ENCODE measurements at places on chromosomes 4 and X.

DNA sequence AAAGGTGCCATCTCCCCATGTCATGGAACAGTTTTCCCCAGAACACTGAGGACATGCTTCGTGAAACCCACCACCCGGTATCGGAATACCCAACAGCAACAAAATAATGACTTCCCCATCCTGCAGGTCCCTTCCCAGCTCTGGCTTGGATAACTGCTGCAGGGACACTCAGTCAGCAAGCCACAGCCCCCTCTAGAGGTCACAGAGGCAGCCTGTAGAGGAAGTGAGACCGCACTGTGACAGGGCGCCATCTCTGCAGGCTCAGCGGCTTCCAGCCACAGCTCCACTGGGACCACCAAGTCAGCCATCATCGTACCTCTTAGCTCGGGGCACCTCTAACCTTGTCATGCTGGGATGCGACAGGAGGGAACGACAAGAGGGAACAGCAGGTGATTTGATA, 315.9 kb downstream of the LDB2 start:
- no peak for DNase-seq

DNA sequence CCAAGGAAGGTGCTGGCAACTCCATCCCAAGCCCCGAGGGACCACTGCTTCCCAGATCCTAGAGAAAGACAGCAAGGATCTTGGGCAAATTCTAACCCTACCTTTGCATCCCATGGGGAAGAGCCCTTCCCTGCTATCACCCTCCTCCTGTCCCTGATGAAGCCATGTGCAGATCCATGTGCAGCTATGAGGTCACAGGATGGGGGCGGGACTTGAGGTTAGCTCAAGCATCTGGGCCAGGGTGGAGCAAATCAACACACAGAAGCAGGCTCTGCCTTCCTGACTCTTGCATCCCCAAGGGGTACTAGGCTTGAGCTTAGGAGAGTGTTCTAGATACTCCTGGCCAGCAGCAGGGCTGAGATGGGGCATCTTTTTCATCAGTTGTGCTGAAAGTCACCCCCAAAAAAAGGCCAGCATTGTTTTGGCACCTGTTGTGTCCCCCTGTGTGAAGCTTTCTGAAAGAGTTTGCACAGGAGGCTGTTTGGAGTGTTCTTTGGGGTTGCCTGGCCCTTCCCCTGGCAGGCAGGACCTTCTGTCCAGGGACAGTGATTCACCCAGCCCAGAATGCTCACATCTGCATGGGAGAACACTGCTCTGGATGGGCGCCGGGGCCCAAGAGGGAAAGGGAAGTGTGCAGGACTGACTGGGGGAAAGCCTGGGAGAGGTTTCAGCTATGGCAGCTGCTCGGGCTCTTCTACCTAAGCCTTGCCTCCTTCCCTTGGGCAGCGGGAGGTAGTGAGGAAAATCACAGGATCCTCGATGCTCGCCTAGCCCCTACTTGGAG, 50.8 kb downstream of the PRPS1 start:
- DNase-seq, result peak; percentile 41

DNA sequence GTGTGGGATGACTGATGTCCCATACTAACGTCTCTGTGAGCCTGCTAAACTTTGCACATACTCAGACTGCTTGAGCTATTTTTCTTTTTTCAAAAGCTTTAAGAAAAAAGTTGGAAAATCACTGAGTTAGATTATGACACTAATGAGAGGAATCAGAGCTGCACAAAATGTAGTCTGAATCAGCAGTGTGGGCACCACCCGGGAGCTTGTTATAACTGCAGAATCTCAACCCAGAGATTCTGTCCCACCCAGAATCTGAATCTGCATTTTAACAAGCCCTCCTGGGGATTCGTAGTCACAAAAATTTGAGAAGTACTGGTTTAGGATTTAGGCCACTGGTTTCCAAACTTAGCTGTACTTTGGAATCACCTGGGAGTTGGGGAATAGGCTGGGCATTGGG, 102.1 kb upstream of the MID1IP1 start:
- DNase-seq, result no peak

DNA sequence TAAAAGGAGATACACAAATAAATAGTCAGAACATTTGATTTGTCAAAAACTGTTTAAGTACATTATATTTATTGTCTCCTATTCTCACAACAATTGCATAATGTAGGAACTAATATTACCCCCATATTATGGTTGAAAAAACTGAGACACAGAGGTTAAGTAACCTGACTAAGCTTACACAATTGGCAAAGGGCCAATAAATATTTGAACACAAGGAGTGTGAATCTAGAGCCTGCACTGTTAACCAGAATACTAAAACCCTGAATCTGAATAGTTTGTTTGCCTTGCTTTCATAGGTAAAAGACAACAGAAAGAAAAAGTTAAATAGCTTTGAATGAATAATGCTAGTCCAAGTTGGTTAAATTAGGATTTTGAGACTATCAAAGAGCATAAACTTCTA, 55.2 kb downstream of the IL13RA2 start:
- DNase-seq, result no peak

- no peak for DNase-seq
Observed at GRCh38 chrX:45715748-45716147, 515.1 kb upstream of the DIPK2B start.

GRCh38 chr4:28621591-28621990, 1761.0 kb downstream of the STIM2 start:
- no peak for DNase-seq

- no peak for DNase-seq
Observed at GRCh38 chr4:114012749-114013148, 33.3 kb upstream of the ARSJ start.

DNA sequence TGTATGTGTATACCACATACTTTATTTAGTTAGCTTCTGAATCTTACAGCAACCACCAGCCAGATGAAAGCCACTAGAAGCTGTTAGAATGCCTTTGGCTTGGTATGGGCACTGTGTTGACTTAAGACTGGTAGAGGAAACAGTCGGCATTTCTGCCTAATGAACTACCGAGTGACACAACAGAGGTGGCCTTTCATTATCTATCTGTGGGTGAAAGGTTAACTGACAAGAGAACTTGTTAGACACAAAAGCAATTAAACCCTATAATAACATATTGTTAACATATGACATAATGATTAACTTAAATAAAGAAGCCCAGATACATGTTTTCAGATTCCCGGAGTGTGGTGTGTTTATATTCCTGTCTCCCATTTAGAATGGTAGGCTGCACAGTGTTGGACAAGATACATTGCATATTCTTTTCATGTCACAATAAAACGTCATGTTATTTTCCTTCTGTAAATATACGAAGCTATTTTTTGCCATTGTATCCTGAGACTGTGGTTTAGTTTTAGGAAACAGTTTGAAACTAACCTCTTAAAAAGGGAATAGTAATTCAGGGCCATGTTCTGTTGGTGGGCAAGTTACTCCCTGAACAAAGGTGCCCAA, 181.5 kb downstream of the SLIT2 start:
- no peak for DNase-seq

DNA sequence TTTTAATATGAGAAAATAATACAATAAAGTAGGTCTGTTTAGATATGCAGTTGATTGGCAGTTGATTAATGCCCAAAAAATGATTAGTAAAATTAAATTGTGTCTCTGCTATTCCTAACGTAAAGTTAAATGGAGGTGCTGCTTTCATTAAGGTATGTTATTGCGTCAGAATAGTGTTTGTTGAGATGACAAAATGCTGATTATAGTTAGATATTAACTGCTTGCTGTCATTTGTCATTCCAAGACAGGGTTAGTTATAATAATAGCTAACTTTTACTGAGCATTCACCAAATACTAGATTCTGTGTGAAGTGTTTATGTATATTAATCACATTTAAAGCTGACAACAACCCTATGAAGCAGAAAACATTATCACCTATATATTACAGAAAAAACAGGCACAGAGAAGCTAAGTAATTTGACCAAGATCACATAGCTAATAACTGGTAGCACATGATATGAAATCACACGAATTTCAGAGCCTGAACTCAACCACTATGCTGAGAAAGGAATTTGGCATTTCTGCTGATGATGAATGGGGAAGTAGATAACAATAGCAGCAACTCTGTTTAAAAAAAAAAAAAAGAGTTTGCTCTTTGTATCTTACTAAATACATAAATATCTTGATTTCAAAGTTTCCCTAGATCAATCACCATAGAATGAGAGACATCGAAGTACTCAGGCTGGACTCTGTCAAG, 59.7 kb upstream of the WDR44 start:
- DNase-seq, result no peak

GRCh38 chr4:88320780-88321373, 36.5 kb upstream of the PPM1K start:
- peak; percentile 1 for DNase-seq

- no peak for DNase-seq
Observed at GRCh38 chr4:180598281-180598680, 1644.9 kb upstream of the TENM3 start.

DNA sequence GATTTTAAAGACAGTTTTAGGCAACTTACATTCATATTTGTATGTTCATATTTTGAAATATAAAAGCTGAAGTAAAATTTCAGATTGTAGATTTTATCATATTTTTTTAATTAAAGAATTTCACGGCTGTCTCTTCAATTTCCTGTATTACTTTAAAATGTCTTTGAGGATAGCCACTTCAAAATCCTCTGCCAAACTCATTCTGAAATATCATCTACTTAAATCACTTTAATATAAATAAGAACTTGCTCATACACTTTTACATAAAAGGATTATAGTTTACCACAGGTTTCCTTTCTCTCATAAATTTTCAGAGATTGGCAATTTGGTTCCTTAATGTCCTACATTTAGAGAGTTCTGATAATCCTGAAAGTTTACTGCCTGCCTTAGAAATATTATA, 478.2 kb downstream of the ADGRL3 start:
- DNase-seq, result no peak

- no peak for DNase-seq
Observed at GRCh38 chr4:189362364-189362763, 578.3 kb upstream of the FRG1 start.

GRCh38 chr4:88722276-88722780, 24.7 kb upstream of the NAP1L5 start:
- DNase-seq, result no peak

GRCh38 chr4:13329963-13330362, 154.2 kb downstream of the RAB28 start:
- no peak for DNase-seq

DNA sequence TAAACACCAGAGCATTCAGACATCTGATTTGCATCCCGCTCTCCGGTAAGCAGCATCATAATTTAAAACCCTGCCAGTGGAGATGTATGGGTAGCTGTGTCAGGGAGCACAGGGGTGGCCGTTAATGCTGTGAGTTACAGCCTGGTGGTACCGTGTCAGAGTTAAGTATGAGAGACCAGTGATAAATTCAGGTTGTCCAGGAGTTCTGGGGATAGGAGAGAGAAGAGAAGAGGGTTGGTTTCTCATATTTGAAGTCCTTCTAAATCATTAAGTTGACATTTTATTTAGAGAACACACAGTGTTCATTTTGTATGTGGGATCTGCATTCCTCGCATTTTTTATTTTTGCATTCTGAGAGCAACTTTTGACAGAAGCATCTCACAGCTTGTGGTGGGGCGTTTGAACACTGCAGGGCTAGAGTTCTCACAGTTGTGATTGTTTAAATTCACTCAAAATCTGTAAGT, 157.6 kb downstream of the DCLK2 start:
- no peak for DNase-seq

- no peak for DNase-seq
Observed at GRCh38 chrX:136028383-136028984, 43.2 kb downstream of the SLC9A6 start.

DNA sequence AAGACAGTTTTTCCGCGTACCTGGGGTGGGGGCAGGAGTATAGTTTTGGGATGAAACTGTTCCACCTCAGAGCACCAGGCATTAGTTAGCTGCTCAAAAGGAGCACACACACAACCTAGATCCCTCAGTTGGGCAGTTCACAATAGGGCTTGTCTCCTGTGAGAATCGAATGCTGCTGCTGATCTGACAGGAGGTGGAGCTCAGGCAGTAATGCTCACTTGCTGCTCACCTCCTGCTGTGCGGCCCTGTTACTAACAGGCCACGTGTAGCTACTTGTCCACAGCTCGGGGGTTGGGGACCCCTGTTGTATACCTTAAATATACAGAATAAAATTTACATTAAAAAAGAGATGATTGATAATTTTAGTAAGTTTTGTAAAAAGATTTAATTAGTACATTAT, 191.5 kb downstream of the SLC7A11 start:
- no peak for DNase-seq

GRCh38 chr4:105147553-105148161, 981 bp downstream of the TET2 start:
- no peak for DNase-seq

- DNase-seq, result no peak
Observed at GRCh38 chr4:141240259-141240658, 19.6 kb downstream of the ZNF330 start.

DNA sequence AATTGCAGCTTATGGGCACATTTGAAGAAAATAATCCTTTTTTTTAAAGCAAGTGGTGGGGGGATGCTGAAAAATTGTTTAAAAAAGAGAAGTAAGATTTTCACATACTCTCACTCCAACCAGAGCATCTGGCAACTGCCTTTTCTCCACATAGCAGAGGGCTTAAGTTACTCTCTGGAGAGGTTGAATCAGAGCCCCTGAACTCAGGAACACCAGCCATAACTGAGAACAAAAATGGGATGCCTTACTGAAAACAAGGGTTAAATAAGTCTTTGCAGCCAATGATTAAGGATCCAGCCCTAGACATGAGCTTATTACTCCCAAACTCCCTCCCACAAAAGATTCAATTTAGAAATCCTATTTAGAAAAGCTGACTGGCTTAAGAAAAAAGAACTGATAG, 27.5 kb downstream of the CASK start:
- DNase-seq, result no peak

- DNase-seq, result no peak
Observed at GRCh38 chr4:101019313-101019712, 328.0 kb downstream of the PPP3CA start.

GRCh38 chrX:107118322-107119147, at the start of gene RBM41:
Gene RBM41 (minus strand): TSS chrX:107118822. CDS start chrX:107118773, 49 bp downstream.
- DNase-seq, result peak; percentile 60

DNA sequence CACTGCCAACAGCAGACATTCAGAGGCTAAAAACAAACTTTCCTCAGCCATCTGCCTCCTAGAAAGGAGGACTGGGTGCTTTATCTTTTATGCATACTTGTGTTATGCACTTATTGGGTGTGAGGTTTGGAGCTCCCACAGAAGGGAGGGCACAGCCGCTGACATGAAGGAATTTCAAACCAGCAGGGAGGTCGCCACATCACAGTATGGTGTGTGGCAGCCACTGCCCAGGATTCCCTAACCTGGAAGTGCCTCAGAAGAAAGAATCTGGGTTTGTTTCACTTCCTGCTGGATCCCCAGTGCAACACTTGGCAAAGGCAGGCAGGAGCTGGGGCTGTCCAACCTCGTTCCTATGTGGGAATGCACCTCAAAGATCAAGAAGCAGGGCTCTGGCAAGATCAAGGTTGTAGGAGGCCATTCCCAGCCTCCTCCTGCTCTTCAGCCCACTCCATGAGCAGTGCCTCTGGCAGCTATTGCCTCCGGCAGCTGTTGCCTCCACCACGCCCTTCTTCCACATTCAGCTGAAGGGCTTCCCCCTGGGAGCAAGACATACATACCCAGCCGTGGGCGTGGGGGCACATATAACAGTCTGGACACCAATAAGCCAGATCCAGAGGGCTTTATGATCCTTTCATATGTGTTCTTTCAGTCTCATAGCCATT, 109.0 kb upstream of the MAMLD1 start:
- DNase-seq, result no peak

Measured in activated T-cell treated with anti-CD3 and anti-CD28 coated beads for 4 hours (primary cell).